ENCODE measurements at places on chromosomes 4 and X. TPM values are rescaled to one million over a fixed set of nuclear protein-coding genes. Genes with fewer than 3 reads are reported as not detected.

GRCh38 chr4:164509951-164510350 is 244.0 kb upstream of the SMIM31 start:
- no peaks in the 10 kb centered on the region for H3K36me3 ChIP-seq
- no peaks in the 10 kb centered on the region for H3K4me1 ChIP-seq
- H3K27me3 ChIP-seq, result no peaks in the 10 kb centered on the region
- no peak for DNase-seq
- no peak overlapping the region for H3K4me3 ChIP-seq
- no peak overlapping the region for H3K27ac ChIP-seq

DNA sequence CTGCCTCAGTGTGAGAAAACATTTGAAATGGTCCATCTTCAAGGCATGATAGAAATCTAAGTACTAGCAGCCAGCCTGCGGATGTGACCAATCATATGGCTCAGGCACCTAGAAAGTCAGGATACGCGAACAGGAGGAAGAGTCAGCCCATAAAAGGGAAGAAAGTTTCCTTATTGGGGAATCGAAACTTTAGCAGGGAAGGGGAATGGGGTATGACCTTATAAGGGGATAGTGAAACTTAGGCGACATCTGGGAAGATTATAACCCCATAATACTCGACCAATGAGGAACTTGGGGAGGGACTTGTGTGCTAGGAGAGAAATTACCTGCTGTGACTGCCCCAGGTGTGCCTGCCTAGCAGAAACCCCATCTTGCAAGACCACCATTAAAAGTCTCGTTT is 26.2 kb upstream of the PYURF start:
- H3K4me3 ChIP-seq, result no peak overlapping the region
- no peaks in the 10 kb centered on the region for H3K27me3 ChIP-seq
- DNase-seq, result no peak

- peak; percentile 85 for DNase-seq
- peak overlapping the region; percentile 88 for H3K4me3 ChIP-seq
- peak overlapping the region; percentile 68 for H3K27ac ChIP-seq
- peaks cover 35% of the 10 kb centered on the region for H3K4me1 ChIP-seq
- H3K36me3 ChIP-seq, result peaks cover 2% of the 10 kb centered on the region
Measured at GRCh38 chr4:77193511-77194102, 36.6 kb downstream of the CCNG2 start.

DNA sequence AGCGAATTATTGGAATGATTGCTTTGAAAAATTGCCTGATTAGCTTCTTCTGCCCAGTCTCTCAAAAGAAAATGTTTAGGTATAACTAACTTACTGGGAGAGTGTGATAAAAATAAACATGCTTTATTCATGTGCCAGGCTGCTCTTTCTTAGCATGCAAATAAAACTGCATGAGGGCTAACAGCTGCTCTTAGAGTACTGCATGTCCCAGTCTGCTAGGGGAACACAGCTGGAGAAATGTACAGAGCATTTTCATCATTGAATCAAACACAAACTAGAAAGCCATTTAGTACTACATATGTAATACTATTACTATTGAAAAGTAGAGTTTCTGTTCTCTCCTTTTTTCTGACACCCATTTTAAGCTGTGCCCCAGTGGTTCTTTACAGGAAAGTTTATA is 726.0 kb downstream of the GRID2 start:
- H3K27ac ChIP-seq, result no peak overlapping the region
- no peak for DNase-seq
- no peaks in the 10 kb centered on the region for H3K27me3 ChIP-seq
- H3K36me3 ChIP-seq, result no peaks in the 10 kb centered on the region
- H3K4me3 ChIP-seq, result no peak overlapping the region

DNA sequence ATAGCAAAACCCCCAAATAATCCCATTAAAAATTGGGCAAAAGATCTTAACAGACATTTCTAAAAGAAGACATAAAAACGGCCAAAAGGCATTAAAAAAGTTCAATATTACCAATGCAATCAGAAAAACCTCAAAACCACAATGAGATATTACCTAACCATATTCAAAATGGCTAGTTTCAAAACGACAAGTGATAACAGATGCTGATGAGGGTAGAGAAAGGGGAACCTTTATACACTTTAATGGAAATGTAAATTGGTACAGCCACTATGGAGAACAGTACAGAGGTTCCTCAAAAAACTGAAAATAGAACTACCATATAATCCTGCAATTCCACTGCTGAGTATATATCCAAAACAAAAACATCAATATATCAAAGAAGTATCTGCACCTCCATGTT is 6.2 kb downstream of the AADAT start:
- H3K36me3 ChIP-seq, result peaks cover 2% of the 10 kb centered on the region
- H3K4me1 ChIP-seq, result no peaks in the 10 kb centered on the region

DNA sequence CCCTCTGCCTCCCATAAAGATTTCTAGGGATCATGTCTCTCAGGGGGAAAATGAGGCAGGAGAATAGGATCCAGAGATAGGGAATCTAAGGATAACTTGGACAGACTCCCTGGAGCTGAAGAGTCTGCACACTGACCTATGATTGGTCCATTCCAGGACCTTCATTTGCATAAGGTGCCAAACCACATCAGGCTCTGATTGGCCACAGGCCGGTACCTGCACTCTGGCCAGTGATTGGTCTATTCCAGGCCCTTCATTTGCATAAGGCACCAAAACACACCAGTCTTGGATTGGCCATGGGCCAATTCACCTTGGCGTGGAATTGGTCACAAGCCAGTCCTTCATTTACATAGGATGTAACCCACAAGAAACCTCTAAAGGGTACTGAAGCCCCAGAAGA is 4.0 kb upstream of the HERC5 start:
- H3K27me3 ChIP-seq, result peaks cover 2% of the 10 kb centered on the region
- no peak overlapping the region for H3K27ac ChIP-seq

GRCh38 chr4:154560419-154560801 is 2.4 kb upstream of the FGB start:
- no peak overlapping the region for H3K4me3 ChIP-seq
- H3K27ac ChIP-seq, result no peak overlapping the region
- DNase-seq, result no peak
- H3K27me3 ChIP-seq, result no peaks in the 10 kb centered on the region

GRCh38 chrX:37754516-37754915 is 25.3 kb upstream of the CYBB start:
- no peak for DNase-seq
- H3K4me1 ChIP-seq, result no peaks in the 10 kb centered on the region
- H3K36me3 ChIP-seq, result no peaks in the 10 kb centered on the region

DNA sequence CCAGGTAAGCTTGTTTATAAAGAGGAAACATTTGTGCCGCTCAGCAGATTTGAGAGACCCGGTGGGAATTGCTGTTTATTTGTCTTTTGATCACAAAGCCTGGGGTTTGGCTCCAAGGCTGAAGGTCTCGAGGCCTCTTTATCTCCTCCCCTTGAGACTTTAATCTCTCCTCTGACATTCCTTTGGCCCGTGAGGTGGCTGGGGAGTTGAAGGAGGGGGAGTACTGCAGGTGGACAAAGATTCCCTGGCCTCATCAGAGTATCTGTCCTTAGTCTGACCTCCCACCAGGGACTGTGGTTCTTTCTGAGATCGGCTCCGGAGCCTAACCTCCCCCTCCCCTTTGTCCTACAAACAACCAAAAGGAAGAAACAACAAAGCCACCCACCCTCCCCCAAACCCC is 216.5 kb downstream of the MID1IP1 start:
- H3K4me1 ChIP-seq, result no peaks in the 10 kb centered on the region
- H3K4me3 ChIP-seq, result no peak overlapping the region
- no peaks in the 10 kb centered on the region for H3K27me3 ChIP-seq

DNA sequence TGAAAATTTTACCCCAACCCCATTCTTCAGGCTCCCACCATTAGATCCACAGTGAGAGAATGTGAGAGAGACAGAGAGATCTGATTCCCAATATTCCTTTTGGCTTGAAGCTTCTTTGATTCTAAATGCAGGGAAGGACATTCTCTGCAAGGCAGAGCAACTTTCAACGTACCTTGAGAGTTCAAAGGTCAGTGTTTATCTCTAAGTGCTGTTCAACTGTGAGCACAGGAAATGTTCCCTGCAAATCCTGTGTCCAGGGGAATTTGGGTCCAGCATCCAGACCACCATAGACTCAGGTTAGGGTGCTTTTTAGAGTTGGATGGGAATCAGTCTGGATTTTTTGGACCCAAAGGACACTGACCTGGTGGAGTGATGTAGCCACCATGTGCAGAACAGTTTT is 97.4 kb downstream of the NHS start:
- H3K36me3 ChIP-seq, result no peaks in the 10 kb centered on the region
- H3K4me1 ChIP-seq, result no peaks in the 10 kb centered on the region
- DNase-seq, result no peak
- H3K27ac ChIP-seq, result no peak overlapping the region
- peaks cover 11% of the 10 kb centered on the region for H3K27me3 ChIP-seq

DNA sequence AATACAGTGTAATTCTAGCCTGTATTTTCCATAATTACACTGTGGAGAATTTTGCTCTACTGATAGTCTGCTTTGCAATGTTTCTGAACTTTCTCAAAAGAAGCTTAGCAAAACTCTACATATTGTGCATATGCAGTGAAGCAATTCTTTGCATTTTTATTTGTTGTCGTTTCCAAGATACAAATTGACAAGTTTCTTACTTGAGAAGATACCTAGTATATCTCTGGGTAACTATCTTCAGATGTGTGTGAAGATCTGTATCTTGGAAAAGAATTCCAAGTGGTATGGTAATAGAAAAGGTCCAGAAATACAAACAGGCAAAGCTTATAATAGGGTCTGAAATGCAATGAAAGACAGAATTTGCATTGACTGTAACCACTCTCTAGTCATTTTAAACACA is 1119.8 kb upstream of the INTU start:
- no peaks in the 10 kb centered on the region for H3K4me1 ChIP-seq
- H3K36me3 ChIP-seq, result no peaks in the 10 kb centered on the region
- no peak overlapping the region for H3K4me3 ChIP-seq

DNA sequence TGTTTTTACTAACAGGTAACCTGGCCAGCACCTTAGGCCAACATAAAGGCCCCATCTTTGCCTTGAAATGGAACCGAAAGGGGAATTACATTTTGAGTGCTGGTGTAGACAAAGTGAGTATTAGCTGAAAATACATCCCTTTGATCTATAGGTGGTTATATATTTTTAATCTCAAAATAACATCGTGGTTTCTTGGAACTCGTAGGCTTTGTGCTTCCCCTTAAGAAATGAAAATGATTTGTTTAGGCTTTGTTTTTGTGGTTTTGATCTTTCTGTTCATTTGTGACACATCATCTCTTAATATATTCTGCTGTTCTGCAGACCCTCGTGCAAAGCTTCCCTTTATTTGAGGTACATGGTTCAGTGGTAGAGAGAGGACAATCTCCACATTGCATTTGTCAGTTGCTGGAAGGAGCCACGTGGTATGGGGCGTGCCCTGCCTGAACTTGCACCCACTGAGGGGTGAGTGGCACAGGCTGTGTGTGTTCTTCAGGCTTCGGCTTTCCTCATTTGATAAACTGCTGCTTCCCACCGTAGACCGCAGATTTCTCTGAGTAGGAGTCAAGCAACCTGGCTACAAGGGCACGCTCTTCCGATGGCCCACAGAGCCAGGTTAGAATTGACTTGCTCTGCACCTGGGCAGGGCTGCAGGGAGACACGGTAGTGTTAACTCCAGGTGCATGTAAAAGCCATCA is 72.2 kb downstream of the GPR143 start:
- H3K36me3 ChIP-seq, result peaks cover 3% of the 10 kb centered on the region
- no peaks in the 10 kb centered on the region for H3K27me3 ChIP-seq
- H3K4me3 ChIP-seq, result no peak overlapping the region
- H3K27ac ChIP-seq, result no peak overlapping the region

GRCh38 chr4:125843947-125844346 is 529.2 kb downstream of the FAT4 start:
- H3K36me3 ChIP-seq, result no peaks in the 10 kb centered on the region
- no peaks in the 10 kb centered on the region for H3K27me3 ChIP-seq
- DNase-seq, result no peak
- no peaks in the 10 kb centered on the region for H3K4me1 ChIP-seq
- H3K4me3 ChIP-seq, result no peak overlapping the region

GRCh38 chr4:2829933-2830451 is 13.7 kb upstream of the ADD1 start:
- no peak overlapping the region for H3K27ac ChIP-seq
- H3K27me3 ChIP-seq, result no peaks in the 10 kb centered on the region
- H3K4me3 ChIP-seq, result no peak overlapping the region
- H3K36me3 ChIP-seq, result peaks cover 16% of the 10 kb centered on the region
- peaks cover 3% of the 10 kb centered on the region for H3K4me1 ChIP-seq

DNA sequence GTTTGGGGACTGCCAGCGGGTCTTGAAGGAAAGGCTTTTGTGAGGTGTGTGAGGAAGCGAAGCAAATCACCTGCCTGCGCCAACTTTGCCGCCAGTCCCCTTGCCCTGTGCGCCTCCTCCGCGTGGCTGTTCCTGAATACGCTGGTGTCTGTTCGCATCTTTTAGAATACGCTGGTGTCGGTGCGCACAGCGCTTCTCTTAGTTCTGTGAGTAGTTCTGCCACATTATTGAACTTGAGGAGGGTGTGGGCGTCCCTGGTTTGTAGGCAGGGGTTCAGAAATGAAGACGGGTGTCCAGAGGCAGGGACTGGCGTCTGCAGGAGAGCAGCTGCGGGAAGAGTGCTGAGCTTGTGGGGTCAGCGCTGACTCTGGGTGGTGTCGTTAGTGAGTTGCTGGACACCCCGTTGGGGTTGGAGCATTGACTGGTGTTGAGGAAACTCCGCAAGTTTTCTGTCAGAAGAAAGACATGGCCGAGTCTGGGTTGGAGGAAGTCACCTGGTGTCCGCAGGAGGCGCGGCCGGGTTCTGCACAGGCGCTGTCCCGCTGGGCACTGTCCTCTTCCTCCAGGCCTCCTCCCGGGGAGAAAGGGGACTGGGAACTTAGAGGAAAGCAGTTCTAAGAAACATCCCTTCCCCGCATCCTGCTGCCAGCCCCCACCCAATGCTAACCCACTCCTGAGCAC is 930 bp downstream of the ZNF718 start:
- H3K27ac ChIP-seq, result peak overlapping the region; percentile 94
- H3K4me3 ChIP-seq, result peak overlapping the region; percentile 93
- DNase-seq, result peak; percentile 46

DNA sequence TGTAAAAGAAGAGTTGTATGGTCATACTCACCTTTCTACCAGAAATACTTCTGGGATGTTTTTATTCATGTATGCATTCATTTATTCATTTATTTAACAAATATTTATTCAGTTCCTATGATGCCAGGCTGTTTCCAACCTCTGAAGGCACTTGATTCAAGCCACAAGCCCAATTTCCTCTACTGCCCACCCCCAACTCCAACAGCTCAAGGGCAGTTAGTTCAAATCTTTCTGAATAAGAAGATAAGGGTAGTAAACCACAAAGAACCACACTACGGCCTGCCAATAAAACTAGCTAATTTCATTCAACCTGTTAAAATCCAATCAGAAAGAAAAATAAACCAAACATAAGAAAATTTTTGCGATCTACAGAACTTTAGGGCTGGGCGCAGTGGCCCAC is 31.2 kb downstream of the LRBA start:
- no peak overlapping the region for H3K27ac ChIP-seq
- H3K4me3 ChIP-seq, result no peak overlapping the region
- no peaks in the 10 kb centered on the region for H3K27me3 ChIP-seq
- H3K36me3 ChIP-seq, result peaks cover 2% of the 10 kb centered on the region
- peaks cover 51% of the 10 kb centered on the region for H3K4me1 ChIP-seq

SPANXB1 gene
- total RNA-seq, result not detected

ARMCX1 gene
- 2.8 TPM for total RNA-seq

ITGB1BP2 gene
- 7.4 TPM for total RNA-seq
